Chondrocyte (in vitro differentiated cells): ENCODE measurements at places on chromosomes 1 and 21. TPM values are rescaled to one million over a fixed set of nuclear protein-coding genes. Genes with fewer than 3 reads are reported as not detected.

GRCh38 chr1:219794085-219794743, 134.1 kb downstream of the SLC30A10 start:
- no peak for DNase-seq

GRCh38 chr1:172647987-172648386, 10.9 kb upstream of the FASLG start:
- no peak for DNase-seq

DNA sequence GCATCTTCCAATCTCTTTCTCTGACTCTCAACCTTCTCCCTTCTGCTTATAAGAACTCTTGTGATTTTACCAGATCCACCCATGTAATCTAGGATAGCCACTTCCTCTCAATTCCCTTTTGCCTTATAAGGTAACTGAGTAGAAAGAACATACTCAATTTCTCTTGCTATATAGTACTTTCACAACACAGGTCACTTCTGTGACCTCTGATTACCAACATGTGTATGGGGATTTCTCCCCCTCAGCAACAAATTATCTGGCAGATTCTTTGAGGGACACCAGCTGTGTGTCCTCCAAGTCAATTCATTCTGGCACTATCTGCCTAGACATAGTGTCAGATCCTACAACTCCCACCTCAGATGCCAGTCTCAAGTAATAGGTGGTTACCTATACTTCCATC, 62.5 kb downstream of the IL23R start:
- DNase-seq: no peak

- DNase-seq: no peak
Measured at GRCh38 chr1:195973311-195973904, 634.8 kb downstream of the KCNT2 start.

GRCh38 chr1:25704267-25704691, 87.7 kb downstream of the MAN1C1 start:
- DNase-seq: no peak

DNA sequence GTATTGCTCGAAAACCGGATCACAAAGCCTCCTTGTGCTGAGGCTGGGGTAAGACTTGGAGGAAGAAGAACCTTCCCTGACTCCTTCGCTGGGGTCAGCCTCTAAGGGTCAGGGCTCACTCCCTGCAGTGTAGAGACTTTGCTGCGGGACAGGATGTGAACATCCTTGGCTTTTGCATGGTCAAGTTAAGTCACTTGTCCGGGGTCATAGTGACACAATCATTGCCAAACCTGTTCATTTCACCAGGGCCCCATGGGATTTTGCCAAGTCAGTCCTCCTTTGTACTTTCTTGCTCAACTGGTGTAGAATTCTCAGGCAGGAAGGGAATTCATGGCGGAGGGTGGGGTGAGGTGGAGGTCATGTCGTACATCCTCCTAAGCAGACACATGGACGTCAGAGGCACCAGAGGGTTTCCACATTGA, 24.7 kb upstream of the IL10 start:
- no peak for DNase-seq

DNA sequence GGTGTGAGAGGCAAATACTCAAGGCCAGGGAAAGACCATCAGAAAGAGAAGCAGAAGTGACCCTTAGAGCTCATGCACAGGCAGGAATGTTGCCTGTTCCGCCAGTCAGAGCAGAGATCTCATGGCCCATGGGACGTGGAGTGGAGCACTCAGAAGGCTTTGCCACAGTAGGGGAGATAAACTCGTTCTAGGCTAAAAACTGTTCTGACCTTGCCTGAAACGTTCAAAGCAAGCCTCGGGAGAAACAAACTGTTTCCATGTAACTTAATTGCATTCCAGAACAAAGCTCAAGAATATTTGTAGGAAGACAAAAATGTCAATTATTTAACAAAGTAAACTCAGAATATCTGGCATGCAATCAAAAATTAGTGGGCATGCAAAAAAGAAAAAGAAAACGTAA, 20.7 kb upstream of the SLC19A1 start:
- no peak for DNase-seq

GRCh38 chr1:227904541-227905335, 43.0 kb downstream of the WNT9A start:
- peak; percentile 86 for DNase-seq

GRCh38 chr1:77375990-77376389, 94.2 kb downstream of the AK5 start:
- no peak for DNase-seq

GRCh38 chr1:114153261-114154145, at the start of gene SYT6:
TSS of gene SYT6 (minus strand) at chr1:114153869. CDS start at chr1:114153772, 97 bp downstream.
- no peak for DNase-seq

- no peak for DNase-seq
Measured at GRCh38 chr1:64112281-64112680, 91.1 kb upstream of the UBE2U start.

DNA sequence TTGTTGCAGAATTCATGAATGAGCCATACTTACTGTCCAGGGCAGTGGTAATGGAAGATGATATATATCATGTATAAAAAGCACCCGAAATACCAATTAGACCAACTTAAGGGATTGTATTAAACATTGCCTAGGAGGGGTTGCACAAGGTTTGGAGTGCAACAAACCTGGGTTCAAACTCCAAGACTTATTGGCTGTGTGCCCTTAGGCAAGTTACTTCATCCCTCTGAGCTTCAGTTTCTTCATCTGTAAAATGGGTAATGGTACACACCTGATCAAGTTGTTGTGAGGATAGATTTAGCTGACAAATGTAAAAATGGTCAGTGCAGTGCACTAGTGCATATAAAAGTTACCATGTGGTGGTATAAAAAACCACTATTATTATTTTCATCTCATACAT, 9.8 kb upstream of the PPP1R15B start:
- DNase-seq: no peak

DNA sequence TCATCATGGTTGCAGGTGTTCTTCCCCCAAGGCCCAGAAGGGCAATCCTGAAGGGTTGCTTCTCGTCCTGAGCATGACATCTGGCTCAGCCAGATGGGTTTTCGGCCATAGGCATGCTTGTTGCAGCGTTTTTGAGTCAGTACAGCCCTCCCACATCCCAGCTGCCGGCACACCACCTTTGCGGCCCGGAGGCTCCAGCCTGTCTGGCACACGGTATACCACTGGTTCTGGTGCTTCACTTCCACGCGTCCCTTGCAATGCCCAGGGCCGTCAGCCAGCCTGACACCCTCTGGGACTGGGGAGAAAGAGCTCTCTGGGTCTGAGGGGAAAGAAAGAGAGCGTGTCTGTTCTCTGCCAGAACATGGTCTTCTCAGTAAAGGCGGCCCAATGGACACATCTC, 7.2 kb downstream of the CD5L start:
- DNase-seq: no peak

CCDC18 gene
- 2.9 to 5.7 TPM (median 3.6 TPM) in 3 replicates for total RNA-seq

SLC16A4 gene
- 16.5 to 23.9 TPM (median 17.0 TPM) in 3 replicates for total RNA-seq

KANK4 gene
- 1.3 to 3.4 TPM (median 1.4 TPM) in 3 replicates for total RNA-seq

ETV3L gene
- not detected in 3 replicates for total RNA-seq

AGMAT gene
- 0.68 to 1.1 TPM (median 0.82 TPM) in 3 replicates for total RNA-seq

EPHA10 gene
- total RNA-seq: 0.37 TPM in 1 of 3 replicates, not detected in the others

TCHHL1 gene
- total RNA-seq: not detected in 3 replicates
